ENCODE measurements at places on chromosomes 16 and 17.

DNA sequence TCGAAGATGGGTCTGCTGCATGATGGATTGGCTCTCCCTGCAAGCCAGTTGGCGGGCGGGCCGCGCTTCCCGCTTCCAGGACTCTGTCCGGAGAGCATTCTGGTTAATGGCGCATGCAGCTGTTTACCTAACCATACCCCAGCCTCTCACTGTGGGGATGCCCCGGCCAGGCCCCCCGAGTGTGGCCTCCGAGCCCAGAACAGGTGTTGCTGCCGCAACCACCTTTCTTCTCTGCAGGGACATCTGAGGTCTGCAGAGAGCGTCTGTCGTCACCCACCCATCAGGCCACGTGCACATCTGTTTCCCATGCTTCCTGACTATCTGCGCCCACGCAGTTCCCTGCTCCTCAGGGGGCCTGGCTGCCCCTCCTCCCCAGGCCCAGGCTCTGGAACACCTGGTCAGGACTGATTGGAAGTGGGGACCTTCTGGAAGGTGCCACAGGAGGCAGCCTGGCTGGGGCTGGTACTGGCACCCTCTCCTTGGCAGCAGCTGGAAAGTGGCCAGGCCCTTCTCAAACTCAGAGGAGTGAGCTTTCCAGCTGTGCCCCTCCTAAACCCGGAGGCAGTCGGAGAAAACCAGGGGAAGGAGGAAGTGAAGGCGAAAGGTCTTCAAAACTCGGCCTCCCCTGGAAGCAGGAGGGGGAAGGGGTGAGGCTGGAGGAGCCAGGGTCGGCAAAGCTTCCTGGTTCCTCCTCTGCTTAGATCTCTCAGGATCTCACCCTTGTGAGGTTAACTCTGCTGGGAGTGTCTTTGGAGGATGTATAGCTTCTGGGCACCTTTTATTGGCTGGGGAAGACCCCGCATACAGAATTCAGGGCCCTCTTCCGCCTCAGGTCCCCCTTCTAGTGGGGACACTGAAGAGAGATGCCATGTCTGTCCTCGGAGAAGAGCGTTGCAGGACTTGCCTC is 64.5 kb upstream of the CIBAR2 start:
- no peak for DNase-seq

DNA sequence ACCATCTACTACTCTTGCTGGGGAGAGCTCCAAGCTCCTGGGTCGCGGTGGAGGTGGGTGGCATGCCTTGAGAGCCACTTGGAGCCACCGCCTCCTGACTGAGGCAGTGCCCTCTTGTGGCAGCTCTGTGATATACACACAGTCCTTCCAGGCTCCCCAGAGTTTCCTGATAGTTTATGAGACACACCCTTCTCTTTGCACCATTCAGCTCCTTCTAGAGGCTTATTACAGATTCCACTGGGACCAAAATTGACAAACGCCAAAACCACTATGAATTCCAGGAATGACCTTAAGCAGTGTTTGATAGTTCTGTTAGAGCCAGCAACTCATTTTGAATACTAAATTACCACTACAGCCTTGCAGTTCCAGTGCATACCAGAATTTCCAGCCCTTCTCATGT is 170.1 kb upstream of the CDH13 start:
- no peak for DNase-seq

DNA sequence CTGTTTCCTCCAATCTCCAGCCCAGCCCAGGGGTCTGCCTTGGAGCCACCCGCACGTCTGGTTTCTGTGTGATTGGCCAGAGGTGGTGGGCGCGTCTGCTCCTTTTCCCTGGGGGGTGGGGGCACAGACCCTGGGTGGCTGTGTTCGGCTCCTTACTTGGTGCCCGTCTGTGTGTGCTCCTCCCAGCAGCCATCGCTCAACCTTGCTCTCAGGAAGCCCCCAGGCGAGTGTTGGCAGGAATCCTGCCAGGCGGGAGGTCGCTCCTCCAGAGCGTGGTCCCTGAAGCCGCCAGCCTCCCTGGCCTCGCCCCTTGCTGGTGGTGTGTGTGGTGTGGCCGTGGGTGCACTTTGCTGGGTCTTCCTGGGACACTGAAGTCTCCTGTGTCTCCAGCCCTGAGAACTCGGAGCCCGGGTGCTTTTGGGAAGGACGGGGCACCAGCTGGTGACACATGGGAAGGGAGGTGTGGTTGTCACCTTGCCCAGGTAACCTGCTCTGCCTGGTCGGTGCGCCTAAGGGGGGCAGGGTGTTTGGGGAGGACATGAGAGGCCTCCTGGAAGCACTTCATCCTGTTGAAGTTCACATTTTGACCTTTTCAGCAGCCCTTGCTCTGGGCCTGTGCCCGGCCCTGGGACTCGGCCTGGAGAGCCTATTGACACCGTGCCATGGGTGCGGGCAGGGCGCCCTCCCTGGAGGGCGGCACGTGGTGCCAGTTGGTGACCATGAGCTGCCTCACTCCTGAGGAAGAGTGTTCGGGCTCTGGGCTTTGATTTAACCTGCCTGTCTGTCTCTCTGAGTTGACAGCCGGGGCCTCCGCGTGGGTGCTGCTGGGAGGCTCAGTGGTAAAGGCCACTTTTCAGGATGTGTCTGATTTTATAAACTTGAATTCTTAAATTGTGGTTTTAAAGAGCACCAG is 49.0 kb upstream of the ZNF750 start:
- no peak for DNase-seq

- DNase-seq = peak; percentile 49
Measured at GRCh38 chr17:50871364-50871763, 5.2 kb upstream of the TOB1 start.

GRCh38 chr16:23433261-23433920 is 19.6 kb downstream of the COG7 start:
- DNase-seq = no peak

DNA sequence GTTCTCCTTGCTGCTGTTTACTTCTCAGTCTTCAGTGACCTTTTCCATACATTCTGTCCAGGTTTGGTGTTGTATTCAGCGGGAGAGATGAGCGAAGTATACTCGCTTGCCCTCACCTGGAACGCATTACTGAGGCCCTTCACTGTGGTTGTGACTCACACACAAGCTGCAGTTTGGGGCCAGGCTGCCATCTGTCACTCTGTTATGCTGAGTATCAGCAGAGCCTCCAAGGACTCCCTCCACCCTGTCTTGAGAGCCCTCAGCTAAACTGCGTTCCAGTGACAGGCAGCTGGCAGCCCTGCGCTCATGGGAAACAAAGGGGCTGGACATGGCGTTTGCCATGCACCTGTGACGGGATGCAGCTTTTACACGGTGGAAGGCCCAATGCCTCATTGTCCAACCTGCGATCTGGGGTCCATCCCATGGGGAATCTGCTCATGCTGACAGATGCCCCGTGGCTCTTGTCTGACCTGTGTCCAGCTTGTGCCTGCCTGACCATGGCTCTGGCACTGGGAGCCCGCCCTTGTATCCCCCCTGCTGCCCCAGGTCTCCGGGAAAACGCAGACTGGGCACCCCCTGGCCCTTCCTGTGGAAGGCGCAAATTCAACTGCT is 6.5 kb upstream of the ZNF778 start:
- DNase-seq = no peak

GRCh38 chr16:96935-97381 is 18.9 kb downstream of the MPG start:
- DNase-seq = peak; percentile 84

DNA sequence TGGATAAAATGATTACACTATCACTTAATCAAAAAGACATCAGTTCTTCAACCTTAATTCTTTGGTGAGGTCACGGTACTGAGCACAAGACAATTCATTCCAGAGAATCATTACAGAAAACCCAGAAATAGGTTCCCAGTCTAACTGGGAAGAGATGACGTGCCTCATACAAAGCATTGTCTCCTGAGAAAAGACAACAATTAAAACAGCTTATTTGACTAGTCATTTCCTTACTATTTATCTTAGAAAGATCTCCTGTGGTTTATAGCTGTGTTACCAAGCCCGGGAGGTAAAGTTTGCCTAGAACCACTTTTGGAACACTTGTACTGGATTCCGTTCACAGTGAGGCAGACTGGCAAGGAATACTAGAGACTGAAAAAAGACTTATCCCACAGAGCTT is 5.1 kb downstream of the PHF12 start:
- no peak for DNase-seq

DNA sequence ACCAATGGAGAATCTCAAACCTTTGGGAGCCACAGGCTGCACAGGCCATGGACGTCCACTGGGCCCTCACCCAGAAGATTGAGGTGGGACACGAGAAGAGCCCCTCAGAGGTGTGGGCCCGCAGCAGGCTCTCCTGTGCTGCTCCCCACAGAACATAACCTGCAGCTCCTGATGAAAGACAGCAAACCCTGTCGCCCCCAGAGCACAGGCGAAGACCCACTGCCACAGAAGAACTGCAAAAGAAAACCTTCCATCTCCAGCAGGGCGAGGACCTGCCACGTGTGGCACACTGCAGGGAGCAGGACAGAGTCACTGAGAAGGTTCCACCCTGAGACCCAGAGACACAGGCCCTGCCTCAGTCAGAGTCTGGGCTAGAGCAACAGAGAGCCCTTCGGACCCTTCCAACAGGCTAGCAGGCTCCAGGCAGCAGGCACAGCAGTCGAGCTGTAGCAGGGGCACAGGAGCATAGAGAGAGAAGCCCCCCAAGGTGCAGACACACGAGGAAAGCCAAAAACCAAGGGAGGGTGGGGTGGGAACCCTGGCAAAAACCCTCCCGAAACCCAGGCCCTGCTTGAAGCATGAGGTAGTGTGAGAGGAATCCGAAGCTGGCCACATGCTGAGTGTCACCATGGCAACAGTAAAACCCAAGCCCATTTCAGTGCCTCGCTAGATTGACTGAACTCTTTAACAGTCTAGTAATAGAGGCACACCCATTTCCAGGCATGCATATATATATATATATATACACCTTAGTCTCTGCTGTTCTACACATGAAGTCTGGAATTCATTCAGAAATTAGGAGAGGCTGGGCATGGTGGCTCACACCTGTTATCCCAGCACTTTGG is 60.0 kb upstream of the CHMP6 start:
- no peak for DNase-seq

- peak; percentile 46 for DNase-seq
Measured at GRCh38 chr17:2400474-2400866, 390 bp downstream of the MNT start.
